ENCODE measurements at places on chromosomes 1 and 21. TPM values are rescaled to one million over a fixed set of nuclear protein-coding genes. Genes with fewer than 3 reads are reported as not detected.
A peak's percentile ranks its signal among the peaks of the same experiment; 100 is the strongest.

- no peak for DNase-seq
These were observed 211.0 kb downstream of the PATJ start for GRCh38 chr1:61953076-61953789.

Gene PDZK1IP1
- 0.42 TPM for total RNA-seq

Gene SLC44A5
- total RNA-seq: 1.7 TPM

- DNase-seq: no peak
These were observed 13.1 kb upstream of the LPGAT1 start for GRCh38 chr1:211843507-211844298.

DNA sequence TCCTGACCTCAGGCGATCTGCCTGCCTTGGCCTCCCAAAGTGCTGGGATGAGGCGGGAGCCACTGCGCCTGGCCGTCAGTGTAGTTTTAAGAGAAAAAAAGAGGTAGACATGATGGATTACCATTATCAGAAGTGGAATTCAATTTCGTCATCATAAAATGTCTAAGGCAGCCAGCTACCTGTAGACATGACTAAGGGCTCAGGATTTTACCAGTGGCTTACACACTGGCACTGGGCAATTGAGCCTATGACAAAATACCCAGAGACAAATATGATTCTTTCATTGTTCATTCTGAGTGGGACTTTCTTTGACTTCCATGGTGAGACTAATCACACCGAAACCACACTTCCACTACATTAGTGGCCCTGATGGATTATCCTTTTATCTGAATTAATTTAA, 181.5 kb downstream of the GABPA start:
- DNase-seq: no peak

Gene ADGRL4
- total RNA-seq: 157 TPM

Gene LCE3E
- total RNA-seq: not detected

DNA sequence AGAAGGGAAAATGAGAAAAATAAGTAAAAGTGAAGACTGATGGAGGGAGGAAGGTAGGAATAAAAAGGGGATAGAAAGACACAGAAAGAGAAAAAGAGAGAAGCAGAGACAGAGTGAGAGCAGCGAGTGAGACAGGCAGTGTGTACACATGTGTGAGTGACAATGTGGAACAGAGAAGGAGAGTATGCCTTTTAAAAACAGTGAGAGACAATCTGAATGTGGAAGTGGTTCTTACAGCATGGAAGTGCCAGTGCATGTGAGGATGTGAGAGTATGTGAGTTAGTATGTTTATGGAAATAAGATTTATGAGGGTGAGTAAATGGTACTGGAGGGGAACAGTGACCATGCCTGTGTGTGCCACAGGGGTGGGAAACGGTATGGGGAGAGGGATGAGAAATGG, 1.2 kb downstream of the NEGR1 start:
- DNase-seq: peak; percentile 11

DNA sequence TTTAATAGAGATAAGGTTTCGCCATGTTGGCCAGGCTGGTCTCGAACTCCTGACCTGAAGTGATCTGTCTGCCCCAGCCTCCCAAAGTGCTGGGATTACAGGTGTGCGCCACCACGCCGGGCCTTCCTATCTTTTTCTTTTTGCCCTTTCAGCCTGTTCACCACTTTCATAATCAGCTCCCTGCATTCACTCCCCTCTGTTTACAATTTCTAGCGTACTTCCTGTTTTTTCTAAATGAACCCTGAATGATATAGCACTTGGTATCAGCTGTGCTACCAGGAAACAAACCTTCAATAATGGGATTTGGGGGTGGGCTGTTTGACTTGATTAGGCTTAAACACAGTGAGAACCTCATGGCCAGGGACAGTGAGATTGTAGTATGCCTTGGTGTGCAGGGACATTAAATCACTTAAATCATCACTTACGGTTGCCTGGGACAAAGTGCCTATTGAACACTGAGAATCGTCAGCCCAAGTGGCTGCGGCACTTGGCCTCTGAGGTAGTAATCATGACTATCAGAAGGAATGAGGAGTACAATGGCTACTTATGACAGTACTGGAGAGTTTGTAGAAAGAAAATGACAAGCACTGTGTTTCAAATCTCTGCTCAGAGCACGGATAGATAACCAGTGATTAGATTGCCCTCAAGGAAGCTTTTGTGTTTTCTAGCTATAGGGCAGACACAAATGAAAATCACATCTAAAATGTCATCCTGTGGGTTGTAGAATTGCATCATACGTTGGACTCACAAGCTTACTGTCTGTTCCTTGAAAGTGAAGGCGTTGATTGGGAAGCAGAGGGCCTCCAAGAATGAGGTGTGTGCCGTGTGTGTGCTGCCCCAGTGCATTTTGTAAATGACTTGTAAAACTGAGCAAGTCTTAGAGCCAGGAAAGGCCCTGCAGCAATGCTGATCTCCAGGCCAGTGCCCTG, 661.8 kb downstream of the MATN1 start:
- DNase-seq: no peak

Gene OR10J4
- total RNA-seq: not detected

DNA sequence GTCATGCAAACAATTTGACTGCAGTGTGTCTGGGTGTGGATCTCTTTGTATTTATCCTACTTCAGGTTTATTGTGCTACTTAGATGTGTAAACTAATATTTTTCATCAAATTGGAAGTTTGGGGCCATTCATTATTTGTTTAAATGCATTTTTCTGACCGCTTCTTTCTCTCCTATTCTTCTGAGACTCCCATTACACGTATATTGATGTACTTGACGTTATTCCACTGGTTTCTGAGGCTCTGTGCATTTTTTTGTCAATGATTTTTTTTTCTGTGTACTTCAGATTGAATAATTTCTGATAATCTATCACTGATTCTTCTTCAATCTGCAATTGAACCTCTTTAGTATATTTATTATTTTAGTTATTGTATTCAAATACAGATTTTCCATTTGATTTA, 276.8 kb downstream of the RYR2 start:
- DNase-seq: no peak

DNA sequence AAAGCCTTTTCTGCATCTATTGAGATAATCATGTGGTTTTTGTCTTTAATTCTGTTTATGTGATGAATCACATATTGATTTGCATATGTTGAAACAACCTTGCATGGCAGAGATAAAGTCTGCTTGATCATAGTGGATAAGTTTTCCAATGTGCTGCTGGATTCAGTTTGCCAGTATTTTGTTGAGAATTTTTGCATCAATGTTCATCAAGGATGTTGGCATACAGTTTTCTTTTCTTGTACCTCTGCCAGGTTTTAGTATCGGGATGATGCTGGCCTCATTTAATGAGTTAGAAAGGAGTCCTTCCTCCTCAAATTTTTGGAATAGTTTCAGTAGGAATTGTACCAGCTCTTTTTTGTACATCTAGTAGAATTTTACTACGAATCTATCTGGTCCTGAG, 55.0 kb downstream of the COL24A1 start:
- DNase-seq: no peak

- DNase-seq: peak; percentile 48
These were observed 30.7 kb downstream of the PPP2R5A start for GRCh38 chr1:212315907-212316306.

Gene HES3
- not detected for total RNA-seq

DNA sequence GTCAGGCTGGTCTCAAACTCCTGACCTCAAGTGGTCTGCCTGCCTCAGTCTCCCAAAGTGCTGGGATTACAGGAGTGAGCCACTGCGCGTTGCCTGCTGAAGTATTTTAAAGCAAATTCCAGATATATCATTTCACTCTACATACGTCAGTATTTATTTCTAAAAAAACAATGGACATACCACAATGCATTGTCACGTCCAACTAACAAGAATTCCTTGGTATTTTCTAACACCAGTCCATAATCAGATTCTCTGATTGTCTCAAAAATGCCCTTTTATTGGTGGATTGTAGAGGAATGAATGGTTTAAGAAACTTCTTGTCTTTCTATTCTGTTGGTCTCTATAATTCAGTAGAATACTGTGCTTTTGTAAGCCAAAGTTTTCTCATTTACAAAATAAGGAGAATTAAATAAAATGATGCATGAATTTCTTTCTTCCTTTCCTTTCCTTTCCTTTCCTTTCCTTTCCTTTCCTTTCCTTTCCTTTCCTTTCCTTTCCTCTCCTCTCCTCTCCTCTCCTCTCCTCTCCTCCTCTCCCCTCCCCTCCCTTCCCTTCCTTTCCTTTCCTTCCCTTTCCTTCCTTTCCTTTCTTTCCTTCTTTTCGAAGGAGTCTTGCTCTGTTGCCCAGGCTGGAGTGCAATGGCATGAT, 55.8 kb downstream of the VPS13D start:
- DNase-seq: peak; percentile 7

Data from dermis blood vessel endothelial cell (primary cell).